ENCODE measurements at places on chromosomes 3 and 15. TPM values are rescaled to one million over a fixed set of nuclear protein-coding genes. Genes with fewer than 3 reads are reported as not detected.

DNA sequence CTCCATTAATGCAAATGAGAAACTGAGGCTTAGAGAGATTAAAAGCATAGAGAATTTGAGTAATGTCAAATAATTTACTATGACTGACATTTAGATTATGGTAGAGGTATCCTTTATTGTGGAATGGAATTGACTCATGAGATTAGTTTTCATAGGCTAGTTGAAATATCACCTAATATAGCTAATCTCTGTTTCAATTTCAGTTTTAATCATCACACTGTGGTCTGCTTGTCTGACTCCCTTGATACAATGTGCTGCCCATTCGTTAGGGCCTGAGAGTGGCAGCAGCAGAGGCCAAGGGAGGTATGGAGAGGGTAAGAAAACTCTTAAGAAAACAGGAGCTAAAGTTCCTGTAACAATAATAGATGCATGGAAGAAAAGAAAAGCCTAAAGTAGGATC lies 13.2 kb upstream of the ZBTB20 start:
- peaks cover 20% of the 10 kb centered on the region for H3K4me1 ChIP-seq
- H3K36me3 ChIP-seq = no peaks in the 10 kb centered on the region
- H3K27me3 ChIP-seq = no peaks in the 10 kb centered on the region
- DNase-seq = no peak

LTF gene
- polyA plus RNA-seq = not detected

TNFAIP8L3 gene
- polyA plus RNA-seq = not detected

GABRB3 gene
- polyA plus RNA-seq = not detected

DNA sequence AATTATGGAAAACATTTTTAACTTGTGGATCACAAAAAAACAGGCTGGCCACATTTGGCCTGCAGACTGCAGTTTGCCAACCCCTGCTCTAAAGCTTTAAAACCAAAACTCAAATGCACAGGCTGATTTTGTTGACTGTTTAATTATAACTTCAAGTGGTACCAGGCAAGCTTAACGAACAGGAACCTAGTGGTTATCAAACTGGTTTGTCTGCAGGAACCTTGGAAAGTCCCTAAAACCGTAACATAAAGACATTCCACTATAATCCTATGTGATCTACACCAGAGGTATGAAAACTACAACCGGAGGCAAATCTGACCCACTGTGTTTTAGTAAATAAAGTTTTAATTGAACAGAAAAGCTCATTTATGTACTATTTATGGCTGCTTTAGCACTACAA lies 52.4 kb downstream of the TBL1XR1 start:
- H3K27ac ChIP-seq = peak overlapping the region; percentile 47
- peak; percentile 26 for DNase-seq

TCTA gene
- 48.3 TPM for polyA plus RNA-seq

- no peak overlapping the region for H3K27ac ChIP-seq
- no peaks in the 10 kb centered on the region for H3K27me3 ChIP-seq
- no peak for DNase-seq
- H3K4me1 ChIP-seq = no peaks in the 10 kb centered on the region
- H3K4me3 ChIP-seq = no peak overlapping the region
These were observed 53.5 kb upstream of the LEKR1 start for GRCh38 chr3:156772588-156773206.

- no peaks in the 10 kb centered on the region for H3K36me3 ChIP-seq
- H3K27ac ChIP-seq = no peak overlapping the region
- H3K27me3 ChIP-seq = no peaks in the 10 kb centered on the region
- DNase-seq = no peak
- no peaks in the 10 kb centered on the region for H3K4me1 ChIP-seq
These were observed 33.5 kb upstream of the RBP1 start for GRCh38 chr3:139572847-139573672.
